Fibroblast of skin of right quadriceps (primary cell): ENCODE measurements at places on chromosomes 2 and 18.

DNA sequence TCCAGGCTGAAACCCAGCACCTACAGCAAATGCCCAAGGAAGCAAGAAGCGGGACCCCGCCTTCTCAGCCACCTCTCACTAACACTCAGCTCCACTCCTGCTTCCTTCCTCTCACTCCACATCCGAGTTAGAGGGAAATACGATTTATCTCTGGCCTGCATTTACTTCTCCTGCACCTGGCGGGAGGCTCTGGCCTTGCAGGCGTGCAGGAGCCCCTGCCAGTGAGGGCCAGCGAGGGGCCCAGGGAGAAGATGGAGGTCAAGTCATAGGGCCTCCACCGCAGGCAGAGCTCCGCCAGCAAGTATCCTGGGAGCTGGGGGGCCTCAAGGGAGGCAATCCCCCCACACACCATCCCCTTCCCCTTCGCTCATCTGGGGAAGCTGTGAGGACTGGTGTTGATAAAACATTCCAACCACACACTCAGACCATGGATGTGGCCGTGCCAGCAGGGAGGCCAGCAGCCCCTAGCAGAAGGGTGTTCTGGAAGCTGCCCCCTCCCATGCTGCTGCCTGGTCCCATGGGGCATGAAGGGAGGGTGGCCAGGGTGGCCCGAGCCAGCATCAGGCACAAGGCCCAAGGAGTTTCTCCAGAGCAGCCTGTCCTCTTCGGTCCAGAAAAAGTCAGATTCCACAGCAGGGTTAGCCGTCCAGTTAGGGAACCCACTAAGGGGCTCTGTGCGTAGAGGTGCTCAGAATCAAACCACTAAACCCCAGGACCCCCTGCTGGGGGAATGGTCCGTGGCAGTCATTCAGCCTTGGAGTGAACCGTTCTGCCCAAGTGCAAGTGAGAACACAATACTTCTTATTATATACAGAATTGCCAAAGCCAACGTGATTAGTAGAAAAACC is 91.2 kb downstream of the HDAC4 start:
- DNase-seq = no peak

DNA sequence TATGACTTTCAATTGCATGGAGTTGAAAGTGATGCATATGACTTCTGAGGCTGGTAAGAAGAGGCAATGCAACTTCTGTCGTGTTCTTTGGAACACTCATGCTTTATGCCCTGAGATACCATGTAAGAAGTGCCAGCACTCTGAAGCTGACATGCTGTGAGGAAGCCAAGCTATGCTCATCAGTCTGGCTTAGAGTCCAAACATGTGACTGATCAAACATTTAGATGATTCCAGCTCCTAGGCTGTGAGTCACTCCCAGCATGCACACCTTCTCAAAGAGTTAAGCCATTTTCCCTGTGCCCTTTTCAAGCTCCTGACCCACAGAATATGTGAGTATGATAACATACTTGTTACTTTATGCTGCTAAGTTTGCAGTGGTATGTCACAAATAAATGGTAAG is 15.8 kb upstream of the VRK2 start:
- peak; percentile 18 for DNase-seq

GRCh38 chr2:119706221-119706620 is 27.2 kb downstream of the TMEM177 start:
- DNase-seq = no peak

GRCh38 chr2:13714466-13714865 is 918.1 kb upstream of the LRATD1 start:
- no peak for DNase-seq

DNA sequence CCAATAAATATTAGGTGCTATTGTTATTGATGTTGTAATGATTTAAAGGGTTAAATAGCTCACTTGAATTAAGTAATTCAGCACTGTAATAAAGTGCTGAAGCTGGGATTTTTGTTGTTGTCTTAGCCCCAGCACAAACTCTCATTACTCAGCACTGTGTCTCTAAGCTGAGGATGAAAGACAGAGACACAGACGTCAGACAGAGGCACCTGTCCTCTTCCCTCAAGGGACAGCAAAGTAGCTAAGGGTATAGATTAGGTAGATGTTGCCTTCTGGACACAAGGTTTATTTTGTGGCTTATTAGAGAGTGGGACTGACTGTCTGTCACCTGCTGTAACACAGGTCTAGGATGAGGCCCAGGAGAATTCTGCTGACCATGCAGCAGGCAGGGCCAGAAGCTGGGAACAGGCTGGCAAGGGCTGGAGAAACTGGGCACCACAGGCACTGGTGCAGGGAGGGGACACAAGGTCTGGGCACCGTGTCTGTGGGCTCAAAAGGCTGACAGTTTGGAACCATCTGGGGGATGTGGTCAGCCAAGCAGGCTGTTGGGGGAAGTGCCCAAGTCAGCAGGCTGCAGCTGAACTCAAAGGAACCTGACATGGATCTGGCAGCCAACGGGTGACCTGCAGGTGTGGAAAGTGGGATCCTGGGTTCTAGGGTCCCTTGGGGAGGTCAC is 20.0 kb upstream of the PTPN4 start:
- DNase-seq = no peak

- DNase-seq = no peak
Measured at GRCh38 chr18:26940744-26941398, 75.4 kb upstream of the AQP4 start.

DNA sequence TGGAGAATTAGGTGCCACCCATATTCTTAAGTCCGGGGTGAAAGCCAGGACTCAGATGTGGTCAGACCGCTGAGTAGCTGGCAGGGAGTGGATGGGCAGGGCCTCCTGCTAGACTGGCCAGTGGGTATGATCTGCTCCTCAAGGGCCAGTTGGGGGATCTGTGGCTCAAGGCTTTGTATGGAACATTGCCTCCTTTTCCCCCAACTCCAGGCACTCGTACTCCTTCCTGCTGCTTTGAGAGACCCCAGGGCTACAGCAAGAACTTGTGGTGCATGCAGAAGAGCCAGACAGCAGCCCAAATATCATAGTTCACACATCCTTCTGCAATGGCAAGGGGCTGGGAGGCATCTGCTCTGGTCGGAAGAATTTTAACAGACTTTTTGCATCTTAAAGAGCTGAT is 61.7 kb downstream of the PDCL3 start:
- no peak for DNase-seq

DNA sequence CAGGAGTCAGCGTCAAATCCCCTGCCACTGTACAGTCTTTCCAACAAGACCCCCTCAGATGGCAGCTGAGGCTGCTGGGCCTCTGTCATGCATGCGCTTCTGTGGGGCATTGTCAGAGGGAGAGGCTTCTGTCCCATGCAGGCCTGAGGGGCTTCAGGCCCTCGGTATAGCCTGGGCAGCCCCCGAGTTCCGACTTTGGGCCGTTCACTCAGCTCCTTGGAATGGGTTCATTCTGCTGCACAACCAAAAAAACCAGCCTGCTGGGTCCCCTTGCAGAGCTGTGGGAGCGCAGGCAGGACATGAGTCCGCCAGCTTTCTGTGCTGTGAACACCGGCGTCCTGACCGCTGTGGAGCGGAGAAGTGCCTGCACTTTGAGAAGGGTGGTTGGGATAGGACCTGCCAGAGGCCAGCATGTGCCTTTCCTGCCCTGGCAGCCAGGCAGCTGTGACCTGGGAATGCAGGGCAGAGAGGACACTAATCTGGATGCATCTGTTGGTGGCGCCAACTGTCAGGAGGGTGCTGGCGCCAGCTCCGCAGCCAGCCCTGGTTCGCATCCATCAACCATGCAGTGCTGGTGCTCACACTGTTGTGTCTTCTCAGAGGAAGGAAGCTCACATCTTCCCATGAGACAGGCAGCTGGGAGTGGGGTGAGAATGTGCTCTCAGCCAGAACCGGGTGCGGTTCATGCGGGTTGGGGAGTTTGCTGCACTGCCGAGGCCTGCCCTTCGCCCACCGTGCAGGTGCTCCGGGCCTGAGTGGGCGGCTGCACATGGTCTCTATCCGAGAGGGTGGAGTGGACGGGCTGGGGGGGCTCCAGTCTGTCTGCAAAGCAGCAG is 14.3 kb downstream of the ARHGEF4 start:
- DNase-seq = no peak

GRCh38 chr2:180307096-180307495 is 300.0 kb upstream of the CWC22 start:
- DNase-seq = no peak

DNA sequence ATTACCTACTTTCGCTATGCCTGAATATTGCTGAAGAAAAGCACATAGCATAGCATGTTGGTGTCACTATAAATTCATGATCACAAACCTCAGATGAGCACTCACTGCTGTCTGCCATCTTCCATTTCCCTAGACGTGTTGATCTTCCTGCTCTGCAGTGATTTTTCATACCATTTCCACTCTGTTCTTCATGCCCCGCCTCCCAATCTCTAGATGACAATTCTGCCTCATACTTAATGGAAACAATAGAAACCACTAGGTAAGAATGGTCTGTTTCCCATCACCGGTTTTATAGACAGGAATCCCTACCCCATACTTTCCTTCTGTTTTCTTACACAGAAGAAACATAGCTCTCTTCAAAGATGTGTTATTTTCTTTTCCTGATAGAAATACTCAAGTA is 63.8 kb downstream of the PIK3C3 start:
- no peak for DNase-seq

DNA sequence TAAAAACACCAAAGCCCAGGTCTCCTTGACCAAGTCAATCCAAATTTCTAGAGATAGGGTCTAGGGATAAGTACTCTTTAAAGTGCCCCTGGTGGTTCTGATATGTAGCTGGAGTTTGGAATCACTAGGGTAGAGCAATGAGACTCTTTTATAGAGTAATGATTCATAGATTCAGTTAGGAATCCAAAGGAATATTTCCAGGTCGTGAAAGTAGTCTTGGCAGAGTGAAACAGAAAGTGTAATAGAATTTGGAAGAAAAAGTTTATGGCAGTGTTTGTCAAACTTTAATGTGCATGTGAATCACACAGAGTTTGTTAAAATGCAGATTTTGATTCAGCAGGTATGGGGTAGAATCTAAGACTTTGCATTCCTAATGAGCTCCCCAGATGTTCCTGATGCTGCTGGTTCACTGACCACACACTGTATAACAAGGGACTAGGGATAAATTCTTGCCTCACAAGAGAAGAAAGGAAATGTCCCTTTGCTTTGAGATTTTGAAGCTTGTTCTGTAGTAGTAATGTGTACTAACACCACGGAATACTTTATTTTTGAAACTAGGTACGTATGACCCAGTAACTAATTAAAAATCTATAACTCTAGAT is 1.8 kb downstream of the UPP2 start:
- DNase-seq = peak; percentile 4

DNA sequence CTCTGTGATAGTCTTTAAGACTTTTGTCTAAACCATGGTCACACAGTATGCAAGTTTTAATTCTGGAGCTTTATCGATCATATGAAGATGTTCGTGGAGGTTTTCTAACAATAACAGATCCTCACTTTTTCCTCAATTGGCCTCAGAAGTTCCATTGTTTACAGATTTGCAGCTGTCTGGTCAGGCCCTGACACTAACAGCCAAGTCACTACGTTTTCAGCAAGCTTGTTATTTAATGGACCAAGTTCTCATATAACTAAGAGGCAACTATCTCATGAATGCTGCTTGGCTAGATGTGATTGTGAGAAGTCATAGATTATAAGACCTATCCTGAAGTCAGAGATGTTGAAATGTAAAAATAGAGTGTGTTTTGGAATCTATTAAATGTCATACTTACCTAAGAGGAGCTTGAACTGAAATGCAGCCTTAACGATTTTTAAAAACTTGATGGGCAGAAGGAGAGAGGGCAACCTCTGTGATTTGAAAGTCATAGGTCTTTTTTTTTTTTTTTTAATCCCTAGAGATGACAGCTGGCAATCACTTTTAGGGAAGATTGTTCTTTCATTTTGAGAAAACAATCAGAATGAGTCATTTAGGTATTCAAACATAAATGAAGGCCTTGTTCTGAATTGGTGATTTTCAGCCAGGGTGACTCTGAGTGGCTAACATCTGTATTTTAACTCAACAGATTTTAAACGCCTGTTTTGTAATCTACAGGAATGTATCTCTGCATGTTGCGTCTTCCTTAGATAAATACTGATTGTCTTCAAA is 48.4 kb upstream of the NEMP2 start:
- DNase-seq = no peak

DNA sequence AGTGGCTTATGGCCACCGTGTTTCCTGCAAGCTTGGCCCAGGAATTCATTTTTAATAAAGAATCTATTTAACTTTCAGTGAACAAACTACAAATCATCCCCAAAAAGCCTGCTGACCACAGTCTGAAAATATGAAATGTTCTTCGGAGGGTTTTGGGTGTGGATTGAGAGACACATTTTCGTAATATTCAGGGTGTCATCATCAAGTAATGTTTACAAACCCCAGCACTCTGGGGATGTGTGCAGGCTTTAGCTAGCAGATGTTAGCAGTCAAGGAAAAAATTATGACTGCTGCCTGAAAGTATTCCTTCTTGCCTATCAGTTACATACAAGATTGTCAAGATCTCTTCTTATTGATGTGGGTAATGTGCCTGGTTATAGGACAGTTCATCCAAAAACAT is 143.9 kb upstream of the FN1 start:
- peak; percentile 94 for DNase-seq

GRCh38 chr2:27891673-27892105 is 1.2 kb downstream of the BABAM2 start:
- DNase-seq = no peak

- DNase-seq = no peak
Measured at GRCh38 chr2:158403237-158403636, 53.3 kb downstream of the CCDC148 start.

- no peak for DNase-seq
Measured at GRCh38 chr2:104656571-104657163, 197.2 kb upstream of the POU3F3 start.

DNA sequence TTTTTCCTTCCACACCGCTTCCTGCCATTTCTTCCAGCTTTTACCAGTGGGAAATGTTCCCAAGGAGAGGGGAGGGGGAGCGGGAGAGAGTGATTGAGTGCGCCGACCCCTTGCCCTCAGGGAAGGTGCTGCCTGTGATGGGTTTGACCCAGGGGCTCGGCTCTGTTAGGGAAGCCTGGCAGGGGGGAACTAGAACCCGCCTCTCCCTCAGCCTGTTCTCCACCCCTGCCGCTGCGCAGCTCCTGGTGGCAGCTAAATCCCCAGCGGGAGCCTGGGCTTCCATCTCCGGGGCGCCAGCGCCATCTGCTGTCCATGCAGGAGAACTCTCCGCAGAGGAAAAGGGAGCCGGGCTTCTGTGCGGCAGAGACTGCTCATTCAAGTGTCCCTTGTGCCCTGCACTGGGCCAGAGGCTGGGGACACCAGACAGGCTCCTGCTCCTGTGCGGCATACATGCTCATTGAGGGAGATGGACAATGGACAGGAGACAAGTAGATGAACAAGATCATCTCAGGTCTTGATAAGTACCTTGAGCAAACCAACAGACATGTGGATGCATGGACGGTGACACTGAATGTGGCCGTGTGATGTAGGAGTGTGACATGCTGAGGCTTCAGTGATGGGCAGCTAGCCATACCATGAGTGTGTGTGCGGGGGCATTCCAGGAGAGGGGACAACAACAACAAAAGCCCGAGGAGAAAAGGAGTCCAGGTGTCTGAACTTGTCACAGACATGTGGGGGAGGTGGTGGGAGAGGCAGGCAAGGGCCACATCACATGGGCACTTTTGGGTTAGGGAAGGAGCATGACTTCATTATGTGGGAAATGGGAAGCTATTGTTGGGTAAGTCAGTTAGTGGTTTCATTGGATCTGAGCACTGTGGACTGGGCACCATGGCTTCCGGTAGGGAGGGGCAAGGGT is 13.3 kb downstream of the CHPF start:
- peak; percentile 76 for DNase-seq
